Stimulated activated CD4-positive, alpha-beta T cell treated with anti-CD3 and anti-CD28 coated beads, Interleukin-1b, Interleukin-23, amount 100 ng/mL, for 1 hour (primary cell): ENCODE measurements at places on chromosomes 12 and 14.

DNA sequence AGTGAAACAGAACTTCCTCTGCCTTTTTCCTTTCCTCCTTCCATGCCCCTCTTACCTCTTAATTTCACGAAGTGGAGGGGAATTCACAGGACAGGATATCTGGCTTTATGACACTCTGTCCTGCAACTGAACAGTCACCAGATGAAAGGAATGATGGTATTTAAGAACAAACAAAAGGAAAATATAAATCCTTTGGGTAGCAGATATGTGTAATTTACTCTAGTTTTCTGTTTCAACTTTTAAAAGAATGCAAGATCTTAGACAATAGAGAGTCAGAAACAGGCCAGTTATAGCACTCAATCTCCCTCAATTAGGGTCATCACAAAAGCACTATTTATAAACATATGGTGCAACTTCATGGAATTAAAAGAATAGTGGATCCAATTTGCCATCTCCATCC is 25.0 kb upstream of the HMGA2 start:
- DNase-seq = no peak

- DNase-seq = no peak
Measured at GRCh38 chr14:76687611-76688382, 73.5 kb upstream of the VASH1 start.

DNA sequence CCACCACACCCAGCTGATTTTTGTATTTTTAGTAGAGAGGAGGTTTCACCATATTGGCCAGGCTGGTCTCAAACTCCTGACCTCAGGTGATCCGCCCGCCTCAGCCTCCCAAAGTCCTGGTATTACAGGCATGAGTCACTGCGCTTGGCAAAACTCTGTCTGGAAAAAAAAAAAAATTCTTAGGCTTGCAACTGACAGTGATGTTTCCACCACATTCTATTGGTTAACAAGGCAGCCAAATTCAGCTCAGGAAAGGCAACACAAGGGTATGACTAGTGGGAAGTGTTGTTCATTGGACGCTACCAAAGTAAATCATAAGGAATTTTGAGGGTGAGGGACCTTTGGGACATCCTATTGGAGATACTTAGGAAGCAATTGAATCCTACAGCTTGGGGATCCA is 2.9 kb upstream of the SBNO1 start:
- no peak for DNase-seq

- DNase-seq = no peak
Measured at GRCh38 chr12:95336387-95337067, 118.9 kb downstream of the VEZT start.

DNA sequence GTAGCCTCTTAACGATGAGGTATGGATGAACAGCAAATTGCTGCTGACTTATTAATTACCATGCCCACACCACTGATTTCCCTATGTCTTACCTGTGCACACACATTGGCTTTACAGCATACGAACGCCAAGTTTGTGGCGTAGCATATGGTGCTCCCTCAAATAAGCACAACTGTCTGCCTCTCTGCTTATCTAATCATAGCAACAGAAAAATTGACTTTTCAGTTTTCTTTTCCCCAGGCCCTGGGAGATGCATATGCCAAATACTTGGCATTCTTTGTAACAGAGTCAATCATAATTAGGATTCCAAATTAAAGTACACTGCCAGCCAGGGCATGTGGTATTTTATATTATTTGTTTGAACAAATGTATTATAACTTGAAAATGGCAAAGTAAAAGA is 625.5 kb downstream of the DIO2 start:
- DNase-seq = no peak

GRCh38 chr12:24463375-24463774 is 485.5 kb downstream of the BCAT1 start:
- no peak for DNase-seq

DNA sequence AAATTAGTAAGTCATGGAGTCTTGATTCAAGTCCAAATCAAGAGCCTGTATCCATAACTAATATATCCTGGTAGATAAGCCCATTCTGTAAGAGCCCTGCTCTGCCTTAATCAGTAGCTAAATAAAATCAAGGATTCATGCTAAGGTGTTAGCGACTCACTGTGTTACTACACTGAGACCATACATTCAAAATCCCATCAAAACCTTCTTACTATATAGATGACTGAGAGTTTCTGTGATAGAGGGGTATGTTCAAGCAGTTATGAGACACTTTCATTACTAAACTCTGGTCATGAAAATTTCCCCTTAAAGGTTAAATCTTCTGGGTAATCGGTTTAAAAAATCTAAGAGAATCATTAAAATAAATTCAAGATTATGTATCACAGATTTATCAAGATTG is 78.5 kb downstream of the MDGA2 start:
- DNase-seq = no peak

DNA sequence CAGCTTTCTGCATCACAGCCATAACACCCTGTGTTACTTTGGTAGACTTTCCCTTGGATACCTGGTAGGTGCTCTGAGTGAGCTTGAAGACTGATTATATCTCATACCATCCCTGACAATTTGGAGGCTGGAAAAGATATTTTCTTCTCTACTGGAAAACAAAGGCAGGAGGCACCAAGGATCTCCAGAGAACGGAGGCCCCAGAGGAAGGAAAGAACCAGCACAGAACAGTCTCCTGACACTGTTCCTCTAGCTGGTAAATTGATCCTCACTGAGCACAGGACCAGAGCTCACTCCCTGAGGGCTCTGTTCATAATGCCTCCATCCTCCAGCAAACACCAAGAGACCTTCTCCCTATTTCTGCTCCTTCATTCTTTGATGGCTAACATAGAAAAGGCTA is at the start of gene OR11G2:
Gene OR11G2, plus strand, starts transcription at position 301 of the 400 bp plus-strand sequence. CDS start 6,542 bp downstream, outside the sequence.
- DNase-seq = no peak

- no peak for DNase-seq
Measured at GRCh38 chr14:39107591-39107996, 4.6 kb upstream of the SEC23A start.

DNA sequence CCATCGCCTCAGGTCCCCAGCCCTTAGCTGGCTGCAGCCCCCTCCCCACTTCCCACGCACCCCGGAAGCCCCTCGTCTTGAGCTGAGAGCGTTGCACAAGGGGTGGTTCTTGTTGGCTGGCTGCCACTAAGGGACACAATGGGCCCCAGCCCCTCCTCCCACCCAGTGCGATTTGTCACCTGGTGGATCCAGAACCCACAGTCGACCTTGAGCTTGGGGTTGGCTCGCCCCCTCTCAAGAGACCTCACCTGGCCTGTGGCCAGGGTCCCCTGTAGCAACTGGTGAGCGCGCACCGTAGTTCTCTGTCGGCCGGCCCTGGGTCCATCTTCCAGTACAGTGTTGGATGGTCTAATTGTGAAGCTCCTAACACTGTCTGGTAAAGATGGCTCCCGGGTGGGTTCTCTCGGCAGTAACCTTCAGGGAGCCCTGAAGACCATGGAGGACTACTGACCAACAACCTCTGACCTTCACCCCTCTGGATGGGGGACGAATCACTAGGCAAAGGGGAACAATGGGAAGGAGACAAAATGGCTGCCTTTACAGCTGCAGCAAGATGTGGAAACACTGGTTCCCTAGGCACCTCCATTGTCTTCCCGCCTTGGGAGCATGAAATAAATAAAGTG is 6.6 kb downstream of the PHB2 start:
- DNase-seq = no peak

- no peak for DNase-seq
Measured at GRCh38 chr14:39038542-39038941, 64.5 kb downstream of the SEC23A start.

DNA sequence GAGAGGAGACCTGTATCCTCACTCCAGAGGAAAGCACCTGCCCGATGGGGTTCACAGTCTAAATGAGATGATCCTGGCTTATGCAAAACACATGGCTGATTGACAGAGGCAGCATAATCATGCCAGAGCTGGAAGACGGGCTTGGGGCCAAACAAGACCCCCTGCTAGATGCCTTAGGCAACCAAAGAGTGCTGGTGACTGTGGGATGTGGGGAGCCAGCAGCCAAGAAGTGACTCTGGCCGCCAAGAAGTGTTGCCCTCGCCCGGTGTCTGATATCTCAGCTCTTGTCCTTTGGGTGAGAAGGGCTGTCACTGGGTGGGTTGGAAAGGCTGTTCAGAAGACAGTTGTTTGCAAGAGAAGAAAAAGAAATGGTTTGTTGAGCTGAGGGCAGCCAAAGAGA is 56.7 kb downstream of the PLEKHG3 start:
- no peak for DNase-seq

DNA sequence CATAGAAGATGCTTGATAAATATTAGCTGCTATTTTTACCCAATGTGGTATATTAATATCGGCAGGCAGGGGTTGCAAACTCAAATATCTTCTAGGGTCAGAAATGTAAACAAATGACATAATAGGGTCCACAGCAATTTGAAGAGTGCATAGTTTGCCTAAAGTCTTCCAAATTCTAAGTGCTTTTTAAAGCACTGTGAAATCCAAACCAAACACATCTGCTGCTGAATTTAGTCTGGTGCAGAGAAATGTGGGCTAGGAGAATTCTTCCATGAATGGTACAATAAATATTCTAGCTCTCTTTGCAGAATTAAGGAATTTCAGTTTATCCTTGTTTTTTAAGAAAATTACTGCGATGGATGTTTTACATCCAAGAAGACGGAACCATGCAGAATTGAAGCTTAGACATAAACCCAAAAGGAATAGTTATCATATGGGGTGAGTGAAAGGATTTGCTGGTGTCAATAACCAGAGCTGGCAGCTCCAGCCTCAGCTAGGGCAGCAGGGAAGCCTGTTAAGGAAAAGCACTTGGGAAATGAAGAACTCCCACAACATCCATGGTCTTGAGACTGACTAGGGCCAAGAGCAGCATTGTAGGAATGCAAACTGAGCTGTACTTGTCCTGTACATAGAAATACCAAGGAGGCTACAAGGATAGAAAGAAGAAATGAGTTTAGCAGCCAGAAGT is 65.5 kb downstream of the PTPRR start:
- DNase-seq = no peak

DNA sequence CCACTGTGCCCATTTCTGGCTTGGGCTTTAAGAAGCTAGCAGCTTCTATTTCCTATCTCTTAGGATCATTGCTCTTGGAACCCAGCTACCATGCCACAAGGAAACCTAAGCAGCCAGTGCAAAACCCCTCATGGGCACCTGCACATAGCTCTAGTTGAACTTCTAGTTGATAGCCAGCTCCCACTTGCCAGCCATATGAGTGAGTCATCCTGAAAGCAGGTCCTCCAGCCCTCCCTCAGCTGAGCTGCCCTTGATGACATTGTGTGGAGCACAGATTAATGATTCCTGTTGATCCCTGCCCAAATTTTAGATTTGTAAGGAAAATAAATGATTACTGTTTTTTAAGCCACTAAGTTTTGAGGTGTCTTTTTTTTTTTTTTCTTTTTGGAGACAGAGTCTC is 234.2 kb upstream of the FBXO33 start:
- DNase-seq = no peak

DNA sequence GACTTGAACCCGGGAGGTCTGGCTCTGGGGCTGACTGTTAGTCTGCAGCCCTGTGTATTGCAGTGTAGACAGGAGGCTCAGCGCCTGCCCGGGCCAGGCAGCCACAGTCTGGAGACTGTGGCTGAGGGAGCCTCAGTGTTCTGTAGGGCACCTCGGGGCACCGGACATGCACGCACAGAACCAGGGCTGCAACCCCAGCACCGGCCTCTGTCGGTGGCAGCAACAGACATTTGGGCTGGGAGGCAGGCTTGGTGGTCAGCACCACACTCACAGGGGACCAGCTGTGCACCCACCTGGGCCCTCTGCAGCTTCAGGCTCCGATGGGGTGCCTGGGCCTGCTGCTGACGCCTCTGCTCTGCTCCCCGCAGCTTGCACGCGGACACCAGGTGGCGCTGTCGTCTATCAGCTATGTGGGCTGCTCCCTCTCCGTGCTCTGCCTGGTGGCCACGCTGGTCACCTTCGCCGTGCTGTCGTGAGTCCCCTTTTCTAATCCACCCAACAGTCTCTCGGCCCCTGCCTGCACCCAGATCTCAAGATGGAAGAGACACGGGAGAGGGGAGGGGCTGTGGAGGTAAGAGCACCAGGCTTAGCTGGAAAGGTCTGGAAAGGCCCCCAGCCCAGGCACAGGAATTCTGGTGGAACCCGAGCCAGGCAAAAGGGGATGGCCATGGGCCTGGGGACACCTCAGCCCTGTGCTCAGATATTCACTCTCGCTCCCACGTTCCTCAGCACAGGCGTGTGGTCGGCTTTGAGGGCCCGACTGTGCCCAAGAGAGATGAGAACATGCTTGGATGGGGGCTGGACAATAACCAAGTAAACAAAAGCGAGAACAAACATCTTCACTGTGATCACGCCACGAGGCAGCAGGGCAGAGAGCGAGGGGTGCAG is 151.0 kb downstream of the ADGRD1 start:
- DNase-seq = peak; percentile 51

DNA sequence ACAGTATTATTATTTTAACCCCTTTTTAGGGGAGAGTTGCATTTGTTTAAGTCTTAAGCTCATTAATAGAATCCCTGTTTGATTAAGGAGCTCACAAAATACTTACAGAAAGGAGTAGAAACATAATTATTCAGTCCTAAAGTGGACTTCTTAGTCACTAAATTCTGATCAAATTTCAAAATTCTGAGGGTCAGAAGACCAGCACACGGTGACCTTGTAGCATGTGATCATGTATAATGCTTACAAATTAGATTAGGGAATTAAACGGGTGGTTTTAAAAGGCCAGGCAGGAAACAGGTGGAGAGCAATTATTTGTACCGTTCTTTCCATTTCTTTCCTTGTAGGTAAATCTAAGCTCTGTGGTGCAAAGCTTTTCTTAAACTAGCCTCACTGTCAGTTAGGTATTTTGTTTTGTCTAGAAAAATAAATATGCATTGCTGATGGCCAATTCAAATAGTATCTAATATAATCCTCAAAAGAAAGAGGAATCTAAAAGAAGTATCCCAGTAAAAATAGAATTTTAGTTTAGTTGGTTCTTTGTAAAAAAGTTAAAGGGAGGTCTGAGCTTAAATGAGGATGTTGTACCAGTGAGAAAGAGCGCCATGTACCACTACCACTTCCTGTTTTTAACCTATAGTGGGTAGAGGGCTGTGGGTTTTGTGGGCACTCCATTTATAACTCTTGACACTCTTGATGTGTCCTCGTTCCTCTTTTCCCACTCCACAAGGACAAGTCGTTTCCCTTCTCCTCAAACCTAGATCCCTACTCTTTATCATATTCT is 51.1 kb downstream of the SLC38A1 start:
- no peak for DNase-seq

- DNase-seq = no peak
Measured at GRCh38 chr14:68473794-68474193, 319.1 kb downstream of the ZFP36L1 start.

DNA sequence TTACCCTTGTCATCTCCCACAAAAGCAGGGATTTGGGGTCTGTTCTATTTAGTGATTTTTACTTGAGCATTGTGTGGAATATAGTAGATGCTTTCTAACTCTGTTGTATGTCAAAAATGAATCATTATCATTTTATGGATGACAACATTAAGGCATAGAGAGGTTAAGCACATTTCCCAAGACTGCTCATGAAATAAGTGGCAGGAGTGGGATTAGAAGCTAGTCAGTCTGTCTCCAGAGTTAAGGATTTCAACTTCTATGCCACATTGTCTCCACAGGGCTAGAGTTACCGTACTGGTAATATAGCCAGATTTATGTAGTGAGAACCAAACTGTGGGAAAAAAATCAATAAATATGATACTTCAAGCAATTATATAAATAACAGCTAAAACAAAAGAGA is 170.6 kb upstream of the DCN start:
- DNase-seq = no peak
